ENCODE measurements at places on chromosomes 5 and 9.

DNA sequence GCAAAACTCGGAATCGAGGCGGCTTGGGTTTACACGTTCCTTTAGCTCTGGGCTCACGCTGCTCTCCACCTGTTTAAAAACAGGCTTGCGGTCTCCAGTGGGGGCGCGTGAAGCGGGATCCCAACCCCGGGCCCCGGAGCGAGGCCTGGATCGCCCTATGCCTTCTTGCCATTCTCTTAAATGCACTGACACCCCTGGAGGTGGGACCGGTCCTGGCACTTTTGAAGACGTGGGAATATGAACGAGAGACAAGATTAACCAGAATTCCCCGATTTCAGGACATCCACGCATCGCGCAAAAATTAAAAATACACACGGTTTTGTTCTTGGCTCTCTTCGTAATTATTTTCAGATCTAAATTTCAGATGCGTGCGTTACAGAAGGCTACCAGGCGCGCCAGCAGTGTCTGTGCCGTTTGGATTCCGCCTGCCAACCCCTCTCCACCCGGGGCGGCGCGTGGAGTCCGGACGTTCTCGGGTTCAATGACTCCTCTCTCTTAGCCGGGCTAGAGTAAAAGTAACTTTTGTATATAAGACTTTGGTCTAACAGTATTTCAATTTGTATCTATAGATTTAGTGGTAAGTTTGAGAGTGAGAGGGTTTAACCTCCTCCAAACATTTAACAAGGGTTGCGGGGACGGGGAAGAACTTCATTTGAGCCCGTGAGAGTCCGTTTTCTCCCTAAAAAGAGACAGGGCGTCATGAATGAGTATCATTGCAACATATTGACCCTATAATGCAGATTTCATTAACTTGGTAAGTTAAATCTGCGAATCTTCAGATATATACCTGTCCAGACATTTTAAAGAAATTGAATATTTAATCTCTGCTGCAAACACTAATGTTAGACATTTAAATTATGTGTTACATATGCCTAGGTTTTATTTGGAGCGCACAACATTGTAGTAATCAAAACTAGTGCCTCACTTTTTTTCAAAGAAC lies 3.8 kb downstream of the FOXD1 start:
- DNase-seq, result no peak

DNA sequence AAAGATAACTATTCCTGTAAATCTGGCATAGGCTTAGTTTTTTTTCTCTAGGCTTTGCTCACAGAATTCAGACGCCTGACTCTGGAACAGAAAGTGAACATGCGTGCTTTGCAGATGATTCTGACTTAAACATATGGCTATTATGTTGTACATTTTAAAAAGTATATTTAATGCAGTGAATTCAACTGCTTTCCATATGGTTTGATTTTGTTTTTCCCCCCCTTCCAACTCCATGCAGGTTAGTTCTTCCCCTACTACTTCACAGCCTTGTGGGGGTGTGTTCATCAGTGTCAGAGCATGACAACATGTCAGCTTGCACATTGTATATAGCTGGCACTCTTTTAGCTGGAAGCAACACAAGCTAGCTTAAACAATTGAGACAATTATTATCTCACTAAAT lies 226.8 kb downstream of the TMEM167A start:
- no peak for DNase-seq

GRCh38 chr5:168348084-168348414 lies 56.6 kb downstream of the WWC1 start:
- no peak for DNase-seq

- no peak for DNase-seq
Measured at GRCh38 chr5:60685700-60686099, 14.3 kb downstream of the DEPDC1B start.

- DNase-seq, result no peak
Measured at GRCh38 chr5:34918025-34918424, 2.5 kb downstream of the BRIX1 start.

DNA sequence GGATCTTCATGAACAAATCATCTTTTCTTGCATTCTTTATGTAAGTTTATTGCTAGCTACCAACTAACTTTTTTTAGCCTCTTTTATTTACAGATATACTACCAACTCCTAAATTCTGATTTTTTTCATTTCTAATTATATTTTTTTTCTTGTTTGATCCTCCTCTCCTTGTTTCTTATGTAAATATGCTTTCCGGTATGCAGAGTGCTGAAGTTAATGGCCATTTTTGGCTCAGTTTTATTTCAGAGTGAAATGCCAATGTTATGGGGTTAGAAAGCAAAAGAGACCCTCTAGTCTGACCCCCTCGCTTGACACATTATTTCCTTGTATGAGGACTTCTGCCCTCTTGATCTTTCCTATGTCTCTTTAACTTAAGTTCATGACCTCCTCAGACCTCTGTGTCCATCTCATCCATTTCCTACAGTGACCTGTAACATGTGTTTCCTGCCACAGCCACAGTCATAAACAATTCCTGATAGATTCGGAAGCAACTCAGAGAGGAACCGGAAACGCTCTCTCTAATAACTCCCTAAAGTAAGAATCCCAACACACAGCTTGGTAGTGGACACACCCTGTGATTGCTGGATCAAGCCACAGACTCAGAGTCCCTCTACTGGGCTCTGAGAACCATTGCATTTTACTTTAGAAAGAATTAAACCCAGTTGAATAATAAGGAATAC lies 42.9 kb upstream of the AFAP1L1 start:
- DNase-seq, result peak; percentile 90

DNA sequence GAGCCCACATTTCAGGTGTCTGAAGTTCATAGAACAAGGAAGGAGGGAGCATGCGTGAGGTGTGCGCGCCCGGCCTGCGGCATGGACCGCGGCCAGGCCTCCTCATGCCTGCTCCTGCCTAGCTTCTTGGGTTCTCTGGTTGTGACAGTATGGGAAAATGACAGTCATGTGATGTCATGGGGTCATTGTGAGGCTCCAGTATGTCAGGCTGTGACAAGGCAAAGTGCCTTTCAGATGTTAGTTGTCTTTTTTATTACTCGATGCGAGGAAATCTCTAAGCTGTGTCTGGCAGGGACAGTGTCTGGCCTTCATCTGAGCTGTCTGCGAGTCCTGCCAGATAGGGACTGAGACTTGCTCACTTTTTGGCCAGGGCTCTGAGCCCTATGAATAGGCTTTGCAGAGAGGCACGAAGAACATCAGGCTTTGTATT lies 13.3 kb downstream of the UCK1 start:
- DNase-seq, result no peak

- DNase-seq, result no peak
Measured at GRCh38 chr5:31741496-31741895, 102.6 kb downstream of the PDZD2 start.

DNA sequence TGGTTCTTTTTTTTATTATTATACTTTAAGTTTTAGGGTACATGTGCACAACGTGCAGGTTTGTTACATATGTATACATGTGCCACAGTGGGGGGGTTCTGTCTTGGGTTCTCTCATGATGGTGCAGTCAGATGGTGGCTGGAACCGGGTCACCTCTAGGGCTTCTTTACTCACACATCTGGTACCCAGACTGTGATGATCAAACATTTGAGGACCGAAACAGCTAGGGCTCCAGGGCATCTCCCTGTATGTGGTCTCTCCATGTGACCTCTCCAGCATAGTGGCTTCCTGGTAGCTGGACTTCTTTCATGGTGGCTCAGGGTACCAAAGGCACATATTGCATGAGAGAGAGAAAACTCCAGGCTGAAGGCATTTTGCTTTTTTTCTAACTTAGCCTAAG lies 9.8 kb upstream of the CRHBP start:
- peak; percentile 88 for DNase-seq

DNA sequence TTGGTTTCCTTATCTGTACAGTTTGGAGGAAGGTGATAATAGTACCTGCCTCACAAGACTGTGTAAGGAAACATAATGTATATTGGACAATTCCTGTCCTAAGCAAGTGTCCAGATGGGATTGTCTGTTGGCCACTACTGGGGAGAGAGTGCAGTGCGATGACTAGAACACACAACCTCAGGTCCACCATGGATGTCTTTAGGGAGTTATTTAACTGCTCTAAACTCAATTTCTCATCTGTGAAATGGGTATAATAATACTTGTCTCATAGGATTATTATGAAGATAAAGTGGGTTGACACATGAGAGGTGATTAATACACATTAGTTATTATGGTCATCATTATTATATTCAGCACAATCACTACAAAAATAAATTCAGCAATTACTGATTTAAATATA lies 63.1 kb downstream of the CAST start:
- no peak for DNase-seq
